ENCODE measurements at places on chromosomes 2 and 18.

- peak; percentile 58 for DNase-seq
These were observed 2.4 kb downstream of the DLX2 start for GRCh38 chr2:172100080-172100934.

DNA sequence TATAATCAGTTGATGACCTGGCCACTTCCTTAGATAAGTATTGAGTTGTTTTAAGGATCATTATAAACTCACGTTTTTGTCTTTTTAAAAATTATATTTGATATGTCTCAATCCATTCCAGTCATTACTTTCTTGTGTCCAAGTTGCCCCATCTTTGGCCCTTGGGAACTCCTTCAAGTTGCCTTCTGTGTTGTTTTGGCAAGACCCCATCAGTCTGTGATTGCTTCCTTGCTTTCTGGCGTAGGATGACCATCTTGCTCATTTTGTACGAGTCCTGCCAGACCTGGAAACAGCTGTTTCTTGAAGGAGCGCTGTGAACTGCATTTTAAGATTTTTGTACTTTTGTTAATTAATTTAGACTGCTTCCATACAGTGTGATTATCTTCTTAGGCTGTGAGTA, 68.9 kb upstream of the ITM2C start:
- no peak for DNase-seq

DNA sequence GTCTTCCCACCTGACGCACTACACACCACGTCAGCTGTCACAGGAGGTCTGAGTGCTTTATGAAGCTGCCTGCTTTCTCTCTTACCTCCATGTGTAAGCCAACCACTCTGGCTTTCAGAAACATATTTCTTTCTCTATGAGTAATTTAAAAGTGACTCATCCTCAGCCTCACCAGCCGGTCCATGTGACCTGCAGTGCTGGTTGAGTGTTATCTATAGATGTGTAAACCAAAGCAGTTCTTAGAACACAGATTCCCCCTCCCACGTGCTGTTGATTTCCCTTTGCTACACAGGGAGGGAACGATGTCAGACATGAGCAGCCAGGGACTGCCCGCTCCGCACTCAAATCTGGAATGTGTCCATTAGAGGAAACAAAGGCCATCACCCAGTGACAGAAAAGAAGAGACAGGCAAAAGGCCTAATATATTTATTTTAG, 157.8 kb downstream of the BCL2 start:
- DNase-seq = no peak

DNA sequence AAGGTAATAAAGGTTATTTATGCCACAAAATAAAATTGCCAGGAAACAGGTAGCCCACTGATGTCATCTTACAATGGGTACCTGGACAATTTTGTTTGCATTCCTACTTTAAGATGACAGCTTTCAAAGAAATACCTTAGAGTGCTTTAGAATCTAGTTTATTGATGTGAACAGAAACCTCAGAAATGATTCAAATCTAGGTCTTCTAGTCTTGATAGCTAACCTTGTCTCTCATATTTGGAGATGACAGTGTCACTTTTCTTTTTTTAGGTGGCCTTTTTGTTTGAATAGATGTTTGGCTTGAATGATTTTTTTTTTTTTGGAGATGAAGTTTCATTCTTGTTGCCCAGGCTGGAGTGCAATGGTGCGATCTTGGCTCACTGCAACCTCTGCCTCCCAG, 69.1 kb downstream of the PIK3C3 start:
- no peak for DNase-seq

GRCh38 chr2:191946471-191947182, 99.7 kb upstream of the CAVIN2 start:
- no peak for DNase-seq

- DNase-seq = peak; percentile 32
These were observed 430.9 kb upstream of the HNRNPA3 start for GRCh38 chr2:176781570-176782217.

- DNase-seq = no peak
These were observed 35.8 kb downstream of the KATNAL2 start for GRCh38 chr18:46953195-46953594.

- no peak for DNase-seq
These were observed 72.0 kb upstream of the CTAGE1 start for GRCh38 chr18:22489704-22490103.

DNA sequence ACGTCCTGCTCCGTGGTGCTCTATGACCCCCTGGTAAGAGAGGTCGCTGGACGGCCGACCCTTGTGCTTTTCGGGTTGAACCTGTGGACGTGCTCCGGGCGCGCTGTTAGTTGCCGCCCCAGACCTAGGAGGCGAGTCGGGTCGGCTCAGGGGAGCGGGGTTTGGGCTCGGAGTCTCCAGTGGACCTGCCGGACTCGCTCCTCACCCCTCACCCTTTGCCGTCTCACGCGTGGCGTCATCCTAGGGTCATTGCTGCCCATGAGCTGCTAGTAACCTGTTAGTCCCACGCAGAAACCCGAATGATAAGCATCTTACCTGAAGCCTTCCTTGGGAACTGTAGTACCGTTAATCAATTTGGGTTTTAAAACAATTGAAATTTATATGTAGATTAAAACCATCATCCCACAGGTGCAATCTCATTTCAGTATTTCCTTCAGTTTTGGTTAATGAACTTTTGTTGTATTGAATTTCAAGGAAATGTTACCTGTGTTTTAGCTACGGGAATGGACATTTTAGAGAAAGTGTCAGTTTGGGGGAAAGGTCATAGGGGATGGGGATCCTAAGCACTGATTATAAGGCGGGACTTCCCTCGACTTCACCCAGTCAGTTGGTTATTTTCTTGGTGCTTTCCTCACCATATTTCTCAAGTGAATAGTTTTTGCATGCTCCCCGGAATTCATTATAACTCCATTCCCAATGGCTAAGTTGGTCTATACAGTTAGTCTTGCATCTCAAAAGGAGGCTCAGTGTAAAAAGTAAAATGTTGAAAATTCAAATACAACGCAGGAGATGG, 536 bp downstream of the ELP2 start:
- DNase-seq = peak; percentile 3

GRCh38 chr18:34314847-34315246, 90.1 kb upstream of the NOL4 start:
- no peak for DNase-seq

DNA sequence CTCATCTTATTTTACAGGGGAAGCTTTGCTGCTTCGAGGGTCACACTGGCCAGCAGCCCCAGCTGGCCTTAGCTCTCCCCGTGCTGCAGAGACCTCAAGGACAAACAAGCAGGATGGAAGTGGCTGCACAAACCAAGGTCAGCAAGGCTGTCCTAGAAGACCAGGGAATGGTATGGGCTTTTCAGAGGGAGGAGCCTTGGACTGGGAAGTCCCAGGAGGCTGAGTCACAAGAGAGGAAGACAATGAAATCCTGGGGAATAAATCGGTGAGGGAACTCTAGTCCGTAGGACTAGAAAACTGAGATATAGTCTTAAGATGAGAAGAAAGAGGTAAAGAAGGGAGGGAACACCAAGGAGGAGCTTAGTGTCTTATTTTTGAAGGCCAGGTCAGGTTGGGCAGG, 15.7 kb downstream of the CREG2 start:
- no peak for DNase-seq

GRCh38 chr18:48893608-48894600, 56.9 kb downstream of the SMAD7 start:
- no peak for DNase-seq

DNA sequence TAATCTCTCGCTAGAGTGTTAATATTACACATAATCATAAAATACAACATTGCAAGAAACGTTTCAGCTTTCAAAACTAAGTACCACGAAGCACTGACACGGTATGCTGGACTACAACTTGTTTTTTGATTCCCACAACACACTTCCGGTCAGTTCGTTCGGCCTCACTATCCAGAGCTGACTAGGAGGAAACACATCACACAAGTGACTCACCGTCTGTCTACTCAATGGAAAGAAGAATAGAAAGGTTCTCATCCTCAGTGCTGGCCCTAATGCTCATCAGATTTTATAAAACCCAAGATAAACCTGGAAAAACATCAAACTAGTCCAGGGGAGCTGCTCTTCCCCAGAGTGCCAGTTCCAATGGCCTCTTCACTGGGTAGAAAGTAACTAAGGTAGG, 42.9 kb downstream of the ZNF385B start:
- no peak for DNase-seq

GRCh38 chr2:230449901-230450467, 34.0 kb downstream of the SP100 start:
- DNase-seq = no peak

- DNase-seq = no peak
These were observed 16.8 kb downstream of the WDFY1 start for GRCh38 chr2:223928113-223929006.

DNA sequence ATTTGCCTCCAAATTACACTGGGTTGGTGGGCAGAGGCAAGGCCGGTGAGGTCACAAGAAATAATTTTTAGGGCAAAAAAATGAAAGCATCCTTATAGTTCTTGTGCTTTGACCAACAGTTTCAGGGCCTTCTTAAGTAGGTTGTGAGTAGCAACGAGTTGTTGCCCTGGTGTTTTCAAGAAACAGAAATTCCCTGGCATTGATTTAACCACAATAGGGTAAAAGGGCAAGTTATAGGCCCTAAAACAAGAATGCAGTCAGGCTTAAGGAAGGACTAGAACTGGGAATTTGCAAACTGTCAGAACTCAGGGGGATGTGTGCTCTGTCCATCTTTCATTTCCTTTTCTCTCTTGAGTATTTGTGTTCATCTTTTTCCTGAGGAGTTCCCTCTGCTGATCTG, 46.1 kb upstream of the STPG4 start:
- DNase-seq = no peak

GRCh38 chr2:205556841-205557539, 125.3 kb upstream of the NRP2 start:
- peak; percentile 56 for DNase-seq

- DNase-seq = peak; percentile 10
These were observed 42.5 kb downstream of the PIGN start for GRCh38 chr18:62144338-62144737.

Data from NCI-H82 (cell line).